NCI-H446 (cell line): ENCODE measurements at places on chromosomes 7 and 10.

DNA sequence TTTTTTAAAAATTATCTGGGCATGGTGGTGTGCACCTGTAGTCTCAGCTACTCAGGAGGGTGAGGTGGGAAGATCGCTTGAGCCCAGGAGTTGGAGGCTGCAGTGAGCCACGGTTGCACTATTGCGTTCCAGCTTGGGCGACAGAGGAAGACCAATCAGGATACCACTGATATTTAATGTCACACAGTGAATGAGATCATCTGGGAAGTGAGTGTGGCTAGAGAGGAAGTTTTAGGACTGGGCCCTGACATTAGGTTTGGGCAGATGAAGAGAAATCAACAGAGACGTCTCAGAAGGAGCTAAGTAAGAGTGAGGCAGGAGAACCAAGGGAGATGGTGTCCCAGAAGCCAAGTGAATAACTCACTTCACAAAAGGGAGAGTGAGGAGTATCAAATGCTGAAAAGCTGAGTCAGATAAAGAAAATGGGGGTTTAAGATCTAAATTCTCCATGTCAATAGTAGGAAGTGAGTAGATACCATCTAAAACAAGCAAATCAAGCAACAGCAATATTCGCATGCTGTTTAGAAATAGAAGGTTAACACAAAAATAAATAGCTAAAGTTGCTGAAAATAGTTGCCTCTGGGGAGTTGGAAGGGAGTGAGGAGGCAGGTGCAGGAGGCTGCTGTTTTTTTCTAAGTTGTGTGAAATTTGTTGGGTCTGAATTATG, 11.5 kb downstream of the PILRA start:
- DNase-seq, result no peak

DNA sequence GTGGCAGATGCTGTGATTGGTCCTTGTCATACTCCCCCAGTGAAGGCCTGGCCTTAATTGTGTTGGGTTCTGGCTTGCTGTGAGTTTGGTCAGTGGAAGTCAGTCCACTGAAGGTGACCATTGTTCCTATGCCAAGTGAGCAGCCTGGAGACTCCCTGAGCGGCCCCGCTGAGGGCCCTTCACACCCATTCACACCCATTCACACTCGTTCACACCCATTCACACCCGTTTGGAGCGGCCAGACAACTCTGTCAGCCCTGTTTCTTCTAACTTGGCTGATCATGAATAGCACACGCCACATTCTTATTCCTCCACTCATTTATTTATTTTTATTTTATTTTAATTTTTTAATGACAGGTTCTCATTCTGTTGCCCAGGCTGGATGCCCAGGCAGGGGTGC, 61.5 kb downstream of the C10orf120 start:
- no peak for DNase-seq

DNA sequence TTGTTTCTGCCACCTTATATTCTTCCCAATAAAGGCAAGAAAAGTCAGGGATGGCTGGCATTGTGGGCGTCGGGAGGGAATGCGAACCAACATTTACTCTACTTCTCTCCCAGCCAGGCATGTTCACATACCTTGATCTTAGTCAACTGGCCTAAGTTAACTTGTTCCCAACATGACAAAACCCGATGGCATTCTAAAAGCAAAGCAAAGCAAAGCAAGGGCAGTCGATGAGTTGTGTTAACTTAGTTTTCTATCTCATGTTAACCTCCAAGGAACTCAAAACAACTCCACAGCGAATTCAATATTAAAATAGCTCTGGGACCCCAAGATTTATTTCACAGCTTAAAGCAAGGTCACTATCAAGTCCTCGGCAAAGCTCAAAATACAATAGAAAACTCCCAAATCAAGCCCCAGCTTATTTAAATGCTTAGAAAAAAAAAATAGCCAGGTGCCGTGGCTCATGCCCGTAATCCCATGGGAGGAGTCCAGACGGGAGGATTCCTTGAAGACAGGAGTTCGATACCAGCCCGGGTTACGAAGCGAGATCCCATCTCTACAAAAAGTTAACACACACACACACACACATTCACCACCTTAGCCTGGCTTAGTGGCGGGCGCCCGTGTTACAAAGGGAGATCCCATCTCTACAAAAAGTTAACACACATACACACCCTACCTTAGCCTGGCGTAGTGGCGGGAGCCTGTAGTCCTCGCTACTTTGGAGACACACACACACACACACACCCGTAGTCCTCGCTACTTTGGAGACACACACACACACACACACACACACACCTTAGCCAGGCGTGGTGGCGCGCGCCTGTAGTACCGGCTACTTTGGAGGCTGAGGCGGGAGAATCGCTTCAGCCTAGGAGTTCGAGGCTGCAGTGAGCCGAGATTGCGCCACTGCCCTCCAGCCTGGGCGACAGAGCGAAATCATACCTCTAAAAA, 901 bp upstream of the CCNY start:
- no peak for DNase-seq

DNA sequence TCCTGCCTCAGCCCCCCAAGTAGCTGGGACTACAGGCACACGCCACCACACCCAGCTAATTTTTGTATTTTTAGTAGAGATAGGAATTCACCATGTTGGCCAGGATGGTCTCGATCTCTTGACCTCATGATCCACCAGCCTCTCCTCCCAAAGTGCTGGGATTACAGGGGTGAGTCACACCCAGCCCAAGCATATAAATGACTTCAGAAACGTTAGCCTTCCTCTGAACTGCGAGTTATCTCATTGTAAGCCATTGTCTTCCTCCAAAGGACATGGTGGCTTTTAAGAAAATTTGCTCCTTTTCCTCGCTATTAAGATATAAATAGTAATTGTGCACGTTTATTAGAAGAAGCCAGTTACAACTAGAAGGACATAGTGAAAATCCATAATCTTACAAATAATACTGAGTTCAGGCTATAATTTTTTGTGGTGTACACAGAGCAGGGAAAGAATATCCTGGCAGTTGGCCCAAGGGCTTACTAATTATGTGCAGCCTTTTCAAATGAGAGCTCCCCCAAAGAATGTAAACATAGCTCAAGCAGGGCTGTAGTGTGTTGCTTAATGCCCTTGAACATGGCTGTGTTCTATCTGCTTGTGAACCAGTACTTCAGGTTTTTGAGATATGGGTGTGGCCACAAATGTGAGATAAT, 495.8 kb downstream of the PARD3 start:
- peak; percentile 77 for DNase-seq

DNA sequence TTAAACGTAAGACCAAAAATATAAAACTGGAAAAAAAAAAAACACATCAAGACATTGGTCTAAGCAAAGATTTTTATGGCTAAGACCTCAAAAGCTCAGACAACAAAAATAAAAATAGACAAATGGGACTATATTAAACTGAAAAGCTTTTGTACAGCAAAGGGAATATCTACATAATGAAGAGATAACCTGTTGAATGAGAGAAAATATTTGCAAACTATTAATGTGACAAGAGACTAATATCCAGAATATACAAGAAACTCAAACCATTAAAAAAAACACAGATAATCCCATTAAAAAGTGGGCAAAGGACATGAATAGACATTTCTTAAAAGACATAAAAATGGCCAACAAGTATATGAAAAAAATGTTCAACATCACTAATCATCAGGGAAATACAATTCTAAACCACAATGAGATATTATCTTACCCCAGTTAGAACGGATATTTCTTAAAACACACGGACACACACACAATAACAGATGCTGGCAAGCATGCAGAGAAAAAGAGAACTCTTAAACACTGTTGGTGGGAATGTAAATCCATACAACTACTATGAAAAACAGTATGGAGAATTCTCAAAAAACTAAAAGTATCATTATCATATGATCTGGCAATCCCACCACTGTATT, 28.8 kb downstream of the CNOT4 start:
- no peak for DNase-seq

DNA sequence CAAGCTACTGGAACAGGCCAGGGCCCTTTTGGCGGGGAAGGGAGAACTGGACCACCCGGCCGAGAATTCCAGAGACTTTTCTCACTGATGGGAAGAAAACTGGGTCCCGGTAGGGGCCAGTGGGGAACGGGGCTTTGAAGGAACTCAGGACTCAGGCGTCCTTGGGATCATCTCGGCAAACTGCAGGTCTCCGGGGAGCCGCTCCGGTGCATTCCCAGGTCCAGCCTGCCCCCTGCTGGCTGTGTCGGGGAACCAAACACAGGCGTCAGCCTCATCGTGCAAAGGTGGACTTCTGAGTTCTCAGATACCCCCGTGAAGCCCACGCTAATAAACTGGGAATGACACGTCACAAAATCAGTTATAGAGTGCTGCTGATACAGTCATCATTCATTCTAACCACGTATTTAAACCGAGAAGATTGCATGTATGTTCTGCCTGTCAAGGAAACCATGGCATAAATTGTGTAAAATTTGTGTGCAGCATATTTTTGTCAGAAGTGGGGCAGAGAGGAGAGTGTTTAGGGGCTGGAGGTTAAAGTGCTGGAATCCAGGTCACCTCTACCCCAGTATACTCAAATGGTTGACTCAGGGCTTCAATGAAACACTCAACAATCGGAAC, 76.1 kb upstream of the CPXM2 start:
- no peak for DNase-seq

DNA sequence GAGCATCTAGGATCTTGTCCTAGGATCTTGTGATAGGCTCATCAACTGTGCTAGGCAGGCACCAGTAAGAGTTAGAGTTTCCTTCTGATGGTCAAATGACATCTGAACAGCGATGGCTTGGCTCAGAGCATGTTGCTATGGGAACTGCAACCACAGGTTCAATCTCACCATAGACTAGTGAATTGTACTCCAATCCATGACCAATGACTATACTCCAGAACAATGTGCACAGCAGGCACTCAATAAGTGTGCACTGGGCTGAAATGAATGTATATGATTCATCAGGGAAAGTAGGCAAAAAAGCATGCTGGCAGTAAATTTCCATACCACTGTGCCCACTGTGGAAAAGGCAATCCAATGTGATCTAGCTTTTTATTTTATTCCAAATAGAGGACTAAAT, 163.6 kb upstream of the HPS1 start:
- no peak for DNase-seq

DNA sequence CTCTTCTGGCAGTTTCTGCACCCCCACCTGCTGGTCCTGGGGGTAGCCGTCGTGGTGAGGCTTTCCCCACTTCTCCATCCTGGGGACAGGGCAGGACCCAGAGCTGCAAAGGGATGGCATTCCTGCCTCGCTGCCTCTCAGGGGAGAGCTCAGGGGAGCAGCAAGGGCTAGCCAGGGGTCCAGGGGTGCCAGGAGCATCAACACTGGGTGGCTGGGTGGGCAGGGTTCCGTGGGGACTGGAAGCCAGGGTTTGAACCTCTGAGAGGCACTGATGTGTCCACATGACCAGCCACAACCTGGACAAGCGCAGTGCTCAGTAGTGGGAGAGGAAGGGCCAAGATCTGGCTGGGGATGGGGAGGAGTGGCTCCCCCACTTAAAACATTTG, 5.6 kb downstream of the ABCB8 start:
- DNase-seq, result no peak

DNA sequence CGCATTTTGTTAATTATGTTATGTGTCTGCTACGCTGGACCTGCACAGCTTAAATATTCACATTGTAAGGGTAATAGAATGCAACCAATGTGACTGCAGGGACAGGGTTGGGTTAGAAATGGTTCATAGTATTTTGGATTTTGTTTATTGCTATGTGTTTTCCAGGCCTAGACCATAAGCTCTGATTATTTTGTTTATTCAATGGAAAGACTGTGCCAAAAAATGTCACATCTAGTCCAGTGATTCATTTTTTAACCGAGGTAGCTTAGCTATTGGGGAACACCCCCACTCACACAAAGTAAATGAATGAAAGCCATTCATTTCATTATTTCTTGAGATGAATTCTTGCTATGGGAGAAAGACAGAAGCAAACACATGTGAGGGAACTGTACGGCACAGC, 516.5 kb upstream of the ANKRD30A start:
- no peak for DNase-seq

GRCh38 chr7:50703654-50704053, 79.0 kb downstream of the GRB10 start:
- no peak for DNase-seq

- DNase-seq, result no peak
These were observed 326.6 kb downstream of the ADARB2 start for GRCh38 chr10:1410469-1411395.

DNA sequence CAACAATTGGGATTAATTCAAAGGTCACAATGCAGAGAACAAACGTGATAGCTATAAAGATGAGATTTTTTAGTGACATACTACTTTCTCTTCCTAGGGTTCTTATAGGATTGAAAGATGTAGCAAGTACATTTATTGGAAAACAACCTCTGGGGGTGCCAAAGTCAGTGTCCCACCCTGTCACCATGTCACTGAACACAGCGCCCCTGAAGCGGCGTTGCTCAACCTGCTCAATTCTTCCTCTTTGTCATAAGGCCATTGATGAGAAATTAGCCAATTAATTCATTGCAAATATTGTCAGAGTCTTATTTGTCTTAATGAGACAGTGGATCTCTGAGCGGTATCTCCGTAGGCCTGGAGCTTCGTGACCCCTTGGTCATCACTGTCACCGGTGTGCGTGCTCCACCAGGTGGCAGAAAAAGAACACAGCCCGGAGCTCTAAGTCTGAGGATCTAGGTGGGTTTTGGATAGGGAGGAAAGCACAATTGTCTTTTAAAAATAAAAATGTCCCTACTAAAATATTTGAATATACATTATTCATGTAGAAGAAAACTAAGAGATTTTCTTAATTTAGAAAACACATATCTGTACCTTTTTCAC, 362.6 kb downstream of the PAXIP1 start:
- no peak for DNase-seq

- DNase-seq, result no peak
These were observed 167.1 kb upstream of the ZMIZ1 start for GRCh38 chr10:78901694-78902093.

DNA sequence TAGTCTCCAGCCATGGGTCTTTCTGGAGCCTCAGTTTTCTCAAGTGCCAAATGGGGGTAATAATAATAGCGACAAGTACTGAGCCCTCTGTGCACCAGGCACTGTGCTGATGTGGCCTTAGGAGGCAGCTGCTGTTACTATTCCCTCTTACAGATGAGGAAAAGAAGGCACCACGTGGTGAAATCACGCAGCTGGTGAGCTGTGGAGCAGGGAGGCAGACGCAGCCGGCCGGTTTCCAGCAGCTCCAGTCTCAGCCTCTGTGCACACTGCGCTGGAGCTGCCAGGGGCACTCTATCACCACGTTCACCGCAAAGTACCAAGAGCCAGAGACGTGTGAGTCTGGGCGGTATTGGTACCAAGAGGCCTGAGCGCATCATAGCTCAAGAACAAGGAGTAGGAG, 9.6 kb downstream of the PYROXD2 start:
- DNase-seq, result no peak

DNA sequence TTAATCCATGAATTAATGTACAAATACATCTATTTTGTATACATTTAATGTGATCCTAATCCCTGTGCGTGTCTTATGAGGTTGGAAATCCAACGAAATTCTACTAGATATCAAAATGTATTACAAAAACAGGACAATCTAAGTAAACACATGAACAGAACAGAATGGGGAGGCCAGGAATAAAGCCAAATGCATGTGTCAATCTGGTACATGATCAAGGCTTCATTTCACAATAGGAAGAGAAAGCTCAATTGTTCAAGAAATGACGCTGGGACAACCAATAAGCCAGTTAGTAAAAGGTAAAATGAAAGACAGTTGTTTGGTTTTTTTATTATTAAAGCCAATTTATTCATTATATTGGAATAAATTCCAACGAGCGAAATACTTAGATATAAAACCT, 83.0 kb downstream of the COL13A1 start:
- no peak for DNase-seq

GRCh38 chr7:131222171-131222570, 105.5 kb upstream of the MKLN1 start:
- no peak for DNase-seq

- DNase-seq, result no peak
These were observed 79.5 kb downstream of the RAB11FIP2 start for GRCh38 chr10:117967149-117967650.

- DNase-seq, result no peak
These were observed 30.3 kb upstream of the TPK1 start for GRCh38 chr7:144866189-144866588.
